ENCODE measurements at places on chromosomes 11 and 22. TPM values are rescaled to one million over a fixed set of nuclear protein-coding genes. Genes with fewer than 3 reads are reported as not detected.

- no peak overlapping the region for H3K4me3 ChIP-seq
- H3K27me3 ChIP-seq, result no peaks in the 10 kb centered on the region
- H3K27ac ChIP-seq, result no peak overlapping the region
- no peaks in the 10 kb centered on the region for H3K36me3 ChIP-seq
These were observed 414.3 kb downstream of the TBC1D22A start for GRCh38 chr22:47176573-47177333.

TSGA10IP gene
- total RNA-seq, result not detected

- H3K36me3 ChIP-seq, result no peaks in the 10 kb centered on the region
- no peak for DNase-seq
- H3K27ac ChIP-seq, result no peak overlapping the region
- no peak overlapping the region for H3K4me3 ChIP-seq
- H3K27me3 ChIP-seq, result no peaks in the 10 kb centered on the region
These were observed 6.6 kb downstream of the LIMK2 start for GRCh38 chr22:31218565-31219262.

GRCh38 chr11:28457481-28458065 lies 349.4 kb downstream of the METTL15 start:
- no peaks in the 10 kb centered on the region for H3K36me3 ChIP-seq
- peaks cover 30% of the 10 kb centered on the region for H3K4me1 ChIP-seq
- no peak overlapping the region for H3K27ac ChIP-seq
- H3K4me3 ChIP-seq, result no peak overlapping the region
- DNase-seq, result no peak

DNA sequence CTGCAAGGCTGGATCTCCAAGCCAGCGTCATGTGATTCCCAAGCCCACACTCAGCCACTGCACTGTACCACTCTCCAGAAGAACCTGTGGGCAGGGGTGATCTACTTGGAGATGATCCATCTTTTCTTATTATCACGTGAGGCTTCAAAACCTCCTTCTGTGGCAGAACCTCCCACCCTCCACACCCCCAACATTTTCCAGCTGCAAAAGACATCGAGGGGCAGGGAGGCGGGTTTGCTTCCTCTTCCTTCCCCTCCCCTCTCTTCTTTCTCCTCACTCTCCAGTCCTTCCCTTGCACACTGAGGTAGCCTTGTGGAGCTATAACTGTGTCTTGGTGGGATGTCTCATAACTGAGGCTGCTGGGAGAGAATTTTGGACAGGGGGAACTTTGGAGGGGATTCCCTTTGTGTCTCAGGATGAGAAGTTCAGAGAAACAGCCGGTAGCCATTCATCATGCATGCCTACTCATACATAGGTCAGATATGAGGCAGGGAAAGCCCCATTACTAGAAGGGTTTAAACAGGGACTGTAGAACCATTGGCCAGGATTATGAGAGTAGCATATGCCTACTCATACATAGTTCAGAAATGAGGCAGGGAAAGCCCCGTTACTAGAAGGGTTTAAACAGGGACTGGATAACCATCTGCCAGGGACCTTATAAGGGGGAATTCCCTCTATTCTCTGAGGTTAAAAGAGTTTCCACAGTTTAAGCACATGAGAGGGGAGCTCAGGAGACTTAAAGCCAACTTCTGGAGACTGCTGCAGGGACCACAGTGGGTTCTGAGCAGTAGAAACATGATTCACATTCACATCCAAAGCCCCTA lies 420.7 kb upstream of the CADM1 start:
- H3K4me3 ChIP-seq, result no peak overlapping the region
- DNase-seq, result no peak
- no peaks in the 10 kb centered on the region for H3K36me3 ChIP-seq
- H3K27ac ChIP-seq, result no peak overlapping the region
- H3K4me1 ChIP-seq, result no peaks in the 10 kb centered on the region
- H3K27me3 ChIP-seq, result no peaks in the 10 kb centered on the region

DNA sequence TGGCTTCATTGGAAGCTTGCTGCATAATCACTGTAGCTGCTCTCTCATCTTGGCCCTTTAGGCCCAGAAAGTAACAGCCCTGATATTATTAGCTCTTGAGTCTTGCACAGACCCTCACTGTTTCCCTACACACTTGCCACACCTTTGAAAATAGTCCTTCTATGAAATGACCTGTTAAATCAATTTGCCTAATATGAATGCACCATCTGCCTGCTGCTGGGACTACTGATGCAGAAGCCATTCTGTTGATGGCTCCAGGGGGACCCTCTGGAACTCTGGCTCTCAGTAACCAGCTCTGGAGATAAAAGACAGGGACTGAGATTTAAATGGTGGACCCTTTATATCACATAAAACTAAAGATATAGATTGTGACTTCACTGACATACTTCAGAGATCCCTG lies 14.7 kb upstream of the AMPD3 start:
- no peak overlapping the region for H3K27ac ChIP-seq
- H3K4me3 ChIP-seq, result no peak overlapping the region
- no peaks in the 10 kb centered on the region for H3K27me3 ChIP-seq
- no peak for DNase-seq

- H3K27ac ChIP-seq, result no peak overlapping the region
- H3K4me1 ChIP-seq, result no peaks in the 10 kb centered on the region
- no peak overlapping the region for H3K4me3 ChIP-seq
- peaks cover 6% of the 10 kb centered on the region for H3K27me3 ChIP-seq
These were observed 39.8 kb downstream of the DRD2 start for GRCh38 chr11:113435190-113435968.

DNA sequence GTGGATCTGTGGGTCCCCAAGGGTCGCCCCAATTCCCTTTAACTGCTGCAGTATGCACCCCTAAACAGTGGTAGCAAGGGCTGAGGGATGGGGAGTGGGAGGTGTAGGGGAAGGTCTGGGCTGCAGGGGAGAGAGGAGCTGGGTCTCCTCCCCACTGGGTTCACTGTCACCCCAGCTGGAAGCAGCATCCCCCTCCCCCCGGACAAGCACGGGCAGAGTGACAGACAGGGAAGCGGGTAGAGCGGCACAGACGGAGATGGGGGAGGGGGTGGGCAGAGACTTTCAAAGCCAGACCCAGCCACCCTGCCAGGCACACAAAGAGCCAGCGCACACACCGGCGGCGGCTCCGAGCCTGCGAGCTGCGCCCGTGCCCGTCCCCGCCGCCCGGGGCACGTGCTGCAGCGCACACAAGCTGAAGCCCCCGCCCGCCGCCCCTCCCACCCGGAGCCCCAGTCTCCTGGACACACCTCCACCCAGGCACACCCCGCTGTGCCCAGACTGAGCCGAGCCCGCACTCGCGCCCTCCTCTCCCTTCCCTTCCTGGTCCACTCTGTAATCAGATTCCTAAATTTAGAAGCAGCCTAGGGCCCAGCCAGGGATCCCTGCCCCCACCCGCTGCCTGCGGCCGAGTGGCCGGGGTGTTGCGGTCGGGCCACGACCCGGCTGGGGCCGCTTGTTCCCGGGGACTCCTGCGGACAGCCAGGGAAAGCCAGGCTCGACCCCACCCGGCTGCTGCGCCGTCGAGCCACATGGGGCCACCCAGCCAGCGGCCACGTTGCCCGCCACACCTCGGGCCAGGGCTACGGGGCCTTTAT lies 935 bp upstream of the RCOR2 start:
- H3K36me3 ChIP-seq, result no peaks in the 10 kb centered on the region
- no peak overlapping the region for H3K27ac ChIP-seq
- H3K4me3 ChIP-seq, result peak overlapping the region; percentile 69
- peak; percentile 97 for DNase-seq
- H3K4me1 ChIP-seq, result peaks cover 20% of the 10 kb centered on the region

DNA sequence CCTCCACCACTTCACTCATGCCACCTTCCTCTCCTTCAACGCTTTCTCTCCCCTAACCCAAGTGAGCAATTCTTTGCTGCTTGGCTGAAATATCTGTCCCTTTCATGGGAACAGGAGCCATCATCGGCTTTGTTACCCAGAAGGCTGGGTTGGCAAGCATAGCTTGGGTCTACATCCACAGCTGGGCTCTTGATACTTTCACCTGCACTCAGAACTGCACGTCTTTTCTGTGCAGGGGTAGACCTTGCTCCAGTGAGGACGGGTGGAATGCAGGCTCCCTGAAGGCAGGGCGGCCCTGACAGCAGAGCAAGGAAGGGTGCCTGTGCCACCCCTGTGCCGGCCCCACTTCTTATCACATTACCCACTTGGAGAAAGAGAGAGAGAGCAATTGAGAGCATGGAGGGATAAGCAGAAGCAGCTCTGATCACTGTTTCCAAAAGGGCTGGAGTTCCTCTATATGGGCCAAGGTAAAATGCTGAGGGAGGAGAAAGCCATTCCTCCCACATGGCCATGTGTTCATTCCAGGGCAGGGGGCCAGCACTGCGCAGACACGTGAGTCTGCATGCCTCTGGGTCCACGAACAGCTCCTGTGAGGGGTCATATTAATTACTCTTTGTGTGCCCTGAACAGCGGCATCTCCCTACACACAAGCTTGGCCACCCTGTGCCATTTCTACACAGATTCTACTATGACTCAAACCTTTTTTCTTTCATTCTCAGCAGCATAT lies 181.8 kb downstream of the BUD13 start:
- no peaks in the 10 kb centered on the region for H3K36me3 ChIP-seq
- no peak for DNase-seq
- no peaks in the 10 kb centered on the region for H3K27me3 ChIP-seq
- H3K4me1 ChIP-seq, result no peaks in the 10 kb centered on the region

GRCh38 chr22:48491451-48491941 lies 1336.2 kb downstream of the BRD1 start:
- peaks cover 21% of the 10 kb centered on the region for H3K27me3 ChIP-seq
- H3K36me3 ChIP-seq, result no peaks in the 10 kb centered on the region
- no peaks in the 10 kb centered on the region for H3K4me1 ChIP-seq
- peak; percentile 86 for DNase-seq
- no peak overlapping the region for H3K27ac ChIP-seq

GRCh38 chr22:46082633-46083032 lies 67.7 kb upstream of the PPARA start:
- DNase-seq, result no peak
- H3K27ac ChIP-seq, result peak overlapping the region; percentile 96
- peak overlapping the region; percentile 80 for H3K4me3 ChIP-seq
- no peaks in the 10 kb centered on the region for H3K27me3 ChIP-seq
